ENCODE measurements at places on chromosomes 12 and 14. TPM values are rescaled to one million over a fixed set of nuclear protein-coding genes. Genes with fewer than 3 reads are reported as not detected.

The NKX2-1 gene
- total RNA-seq = not detected

The PSEN1 gene
- 55.3 TPM for total RNA-seq

The SMARCC2 gene
- 113 TPM for total RNA-seq

The LTBP2 gene
- 58.2 TPM for total RNA-seq

The NFYB gene
- total RNA-seq = 30.3 TPM

The KRT78 gene
- total RNA-seq = not detected

The GSC gene
- total RNA-seq = 1.7 TPM

The CD69 gene
- total RNA-seq = 11.9 TPM

The PIWIL1 gene
- total RNA-seq = not detected

The SLC8A3 gene
- 0.16 TPM for total RNA-seq

The KLHL33 gene
- total RNA-seq = 0.35 TPM

The GRIP1 gene
- total RNA-seq = 1.6 TPM

The TGFB3 gene
- total RNA-seq = 56.8 TPM

The NOS1 gene
- 0.10 TPM for total RNA-seq

The AICDA gene
- not detected for total RNA-seq

The CLEC6A gene
- total RNA-seq = not detected
